ENCODE measurements at places on chromosomes 11 and 22. TPM values are rescaled to one million over a fixed set of nuclear protein-coding genes. Genes with fewer than 3 reads are reported as not detected.

GRCh38 chr11:13694115-13694514 is 25.6 kb downstream of the FAR1 start:
- no peak for DNase-seq

DNA sequence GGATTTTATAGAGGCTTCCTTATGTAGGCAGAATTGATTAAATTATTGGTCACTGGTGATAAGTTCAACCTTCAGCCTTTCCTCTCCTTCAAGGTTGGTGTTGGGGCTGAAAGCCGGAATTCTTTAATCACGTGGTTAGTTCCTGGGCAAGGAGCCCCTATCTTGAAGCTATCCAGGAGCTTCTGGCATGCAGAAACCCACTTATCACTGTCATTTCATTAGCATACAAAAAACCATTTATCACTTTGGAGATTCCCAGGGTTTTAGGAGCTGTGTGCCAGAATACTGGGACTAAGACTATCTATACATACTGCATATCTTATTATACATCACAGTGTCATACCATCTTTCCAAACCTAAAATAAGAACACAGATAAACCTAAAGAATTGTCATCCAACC is 18.5 kb upstream of the MED17 start:
- no peak for DNase-seq

GRCh38 chr11:119860561-119861094 is 131.6 kb upstream of the NECTIN1 start:
- DNase-seq: no peak

- no peak for DNase-seq
These were observed 5.3 kb downstream of the HARBI1 start for GRCh38 chr11:46611526-46612304.

- no peak for DNase-seq
These were observed 74.1 kb upstream of the B3GAT1 start for GRCh38 chr11:134486106-134486505.

- no peak for DNase-seq
These were observed 13.1 kb downstream of the RHOG start for GRCh38 chr11:3827434-3828186.

GRCh38 chr11:132347156-132348090 is 977.0 kb downstream of the NTM start:
- DNase-seq: no peak

DNA sequence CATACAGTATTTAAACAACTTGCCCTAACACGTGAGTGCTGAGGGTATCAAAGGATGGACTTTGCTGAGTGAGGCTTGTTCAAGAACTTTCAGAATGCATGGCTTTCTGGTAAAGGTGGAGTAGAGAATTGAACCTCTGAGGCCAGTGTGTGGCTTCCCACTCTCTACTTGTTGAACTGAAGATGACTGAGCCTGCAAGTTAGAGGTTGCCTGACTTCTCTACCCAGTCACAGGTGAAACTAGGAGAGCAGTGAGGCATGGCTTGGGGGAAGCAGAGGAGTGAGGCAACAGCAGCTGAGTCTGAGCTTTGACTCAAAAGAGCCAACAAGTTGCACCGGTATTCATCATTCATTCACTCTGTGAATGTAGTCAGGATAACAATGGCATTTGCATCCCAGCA is 256.4 kb upstream of the SESN3 start:
- DNase-seq: no peak

- no peak for DNase-seq
These were observed 31.2 kb downstream of the IMMP1L start for GRCh38 chr11:31478223-31478590.

DNA sequence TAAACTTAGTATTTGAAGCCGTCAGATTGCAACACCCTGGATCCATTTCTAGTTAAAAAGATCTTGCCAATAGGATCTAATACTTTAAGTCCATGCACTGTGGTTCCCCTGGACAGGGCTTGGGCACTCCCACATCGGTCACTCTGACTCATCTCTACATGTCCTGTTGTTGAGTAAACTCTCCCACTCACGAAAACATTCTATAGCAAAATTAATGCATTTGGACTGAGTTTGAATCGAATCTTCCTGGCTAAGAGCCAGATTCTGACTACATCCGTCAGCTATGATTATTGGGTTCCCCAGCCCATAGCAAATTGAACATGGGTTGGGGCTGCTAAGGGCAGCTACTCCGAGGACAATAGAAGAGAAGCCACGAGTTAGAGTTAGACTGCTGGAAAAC is 182.1 kb upstream of the SORL1-AS1 start:
- no peak for DNase-seq

DNA sequence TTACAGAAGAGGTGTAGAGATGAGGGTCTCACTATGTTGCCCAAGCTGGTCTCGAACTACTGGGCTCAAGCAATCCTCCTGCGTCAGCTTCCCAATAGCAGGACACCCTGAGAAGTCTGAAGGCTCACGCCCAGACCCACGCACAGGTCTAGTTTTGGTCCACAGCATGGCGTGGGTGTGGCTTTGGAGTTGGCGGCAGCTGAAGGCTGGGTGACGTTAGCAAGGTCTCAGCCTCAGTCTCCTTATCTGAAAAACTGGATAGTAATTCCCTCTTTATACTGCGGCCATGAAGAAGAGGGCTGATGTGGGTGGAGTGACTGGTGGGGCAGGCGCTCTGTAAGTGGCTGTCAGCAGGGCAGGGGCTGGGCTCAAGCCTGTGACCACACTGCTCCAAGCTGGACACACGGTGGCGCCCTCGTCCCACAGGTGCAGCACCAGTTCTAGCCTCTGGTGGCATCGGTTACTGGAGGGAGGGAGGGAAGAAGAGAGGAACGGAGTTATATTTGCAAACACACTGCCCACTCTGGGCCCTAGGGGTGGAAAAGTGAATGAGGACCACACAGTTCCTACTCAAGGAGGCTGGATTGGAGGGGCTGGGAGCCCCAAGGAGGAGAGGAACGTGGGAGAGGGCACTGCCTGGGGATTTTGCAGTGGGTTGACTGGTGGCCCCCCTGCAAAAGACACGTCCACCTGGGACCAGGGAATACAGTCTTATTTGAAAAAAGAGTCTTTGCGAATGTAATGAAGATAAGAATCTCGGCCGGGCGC is 19.6 kb upstream of the CARD10 start:
- DNase-seq: peak; percentile 93

DNA sequence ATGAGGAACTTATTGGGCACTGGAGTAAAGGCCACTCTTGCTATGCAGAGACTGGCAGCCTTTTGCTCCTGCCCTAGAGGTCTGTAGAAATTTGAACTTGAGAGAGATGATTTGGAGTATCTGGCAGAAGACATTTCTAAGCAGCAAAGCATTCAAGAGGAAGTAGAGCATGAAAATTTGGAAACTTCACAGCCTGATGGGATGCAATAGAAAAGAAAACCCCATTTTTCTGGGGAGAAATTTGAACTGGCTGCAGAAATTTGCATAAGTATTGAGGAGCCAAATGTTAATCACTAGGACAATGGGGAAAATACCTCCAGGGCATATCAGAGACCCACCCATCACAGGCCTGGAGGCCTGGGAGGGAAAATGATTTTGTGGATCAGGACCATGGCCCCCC is 29.9 kb upstream of the CD44 start:
- no peak for DNase-seq

- DNase-seq: peak; percentile 39
These were observed 2.4 kb downstream of the GAS2L1 start for GRCh38 chr22:29308791-29309262.

GRCh38 chr11:62922653-62923431 is 1.7 kb upstream of the CHRM1 start:
- no peak for DNase-seq

DNA sequence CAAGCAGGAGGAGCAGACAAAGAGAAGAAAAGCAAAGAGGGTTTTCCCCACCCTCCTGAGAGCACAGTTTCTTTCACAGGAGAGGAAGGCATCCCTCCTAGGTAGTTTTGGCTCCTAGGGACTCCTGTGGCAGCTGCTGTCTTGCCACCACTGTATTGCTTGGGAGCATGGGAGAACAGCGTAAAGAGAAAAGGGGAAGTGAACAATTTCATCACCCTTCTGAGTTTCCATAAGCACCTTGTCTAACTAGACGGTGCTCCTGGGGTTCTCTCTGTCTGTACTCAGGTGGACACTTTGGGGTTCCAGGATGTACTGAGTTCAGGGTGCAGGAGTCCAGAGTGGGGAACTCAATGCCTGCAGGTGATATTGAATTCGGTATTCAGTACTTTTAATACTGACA is 1430.5 kb downstream of the TBC1D22A start:
- DNase-seq: no peak

DNA sequence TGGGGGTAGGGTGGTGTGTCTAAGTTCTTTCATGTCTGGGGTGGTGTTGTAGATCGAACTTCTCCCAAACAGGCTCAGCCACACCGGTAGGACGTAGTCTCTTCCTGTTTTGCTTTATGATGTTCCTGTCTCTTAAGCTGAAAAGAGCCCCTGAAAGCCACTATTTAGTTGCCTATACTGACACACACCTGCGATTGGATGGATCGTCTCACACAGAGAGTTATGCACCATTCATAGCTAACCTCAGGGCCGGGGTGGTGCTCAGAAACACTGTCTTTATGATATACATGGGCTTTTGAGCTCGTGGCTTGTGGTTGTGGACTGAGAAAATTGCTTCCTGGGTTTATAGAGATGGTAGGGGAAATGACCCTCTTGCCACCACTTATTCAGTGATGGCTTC is 137.6 kb downstream of the TEAD1 start:
- no peak for DNase-seq

GRCh38 chr11:68282861-68283230 is 11.1 kb upstream of the C11orf24 start:
- no peak for DNase-seq

DNA sequence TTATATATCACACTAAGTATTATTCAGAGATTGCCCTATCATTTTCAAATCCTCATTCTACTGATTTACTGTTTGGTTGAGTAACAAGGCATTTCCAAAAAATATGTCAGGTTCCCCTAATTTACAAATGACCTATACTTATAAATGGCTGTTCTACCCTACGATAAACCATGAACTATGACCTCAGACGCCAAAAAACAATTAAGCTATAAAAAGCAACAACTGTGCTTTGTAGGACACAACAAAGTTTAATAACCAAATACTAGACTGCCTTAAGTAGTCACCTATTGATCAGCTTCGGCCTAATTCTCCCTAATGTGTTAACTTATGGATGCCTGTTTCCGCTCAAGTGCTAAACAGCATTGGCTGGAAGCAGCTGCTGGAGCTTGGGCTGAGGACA is 53.2 kb downstream of the PICALM start:
- no peak for DNase-seq

- peak; percentile 55 for DNase-seq
These were observed 89.2 kb downstream of the GRAMD1B start for GRCh38 chr11:123519055-123519796.

GRCh38 chr22:31162015-31162765 is 2.2 kb downstream of the RNF185 start:
- no peak for DNase-seq

DNA sequence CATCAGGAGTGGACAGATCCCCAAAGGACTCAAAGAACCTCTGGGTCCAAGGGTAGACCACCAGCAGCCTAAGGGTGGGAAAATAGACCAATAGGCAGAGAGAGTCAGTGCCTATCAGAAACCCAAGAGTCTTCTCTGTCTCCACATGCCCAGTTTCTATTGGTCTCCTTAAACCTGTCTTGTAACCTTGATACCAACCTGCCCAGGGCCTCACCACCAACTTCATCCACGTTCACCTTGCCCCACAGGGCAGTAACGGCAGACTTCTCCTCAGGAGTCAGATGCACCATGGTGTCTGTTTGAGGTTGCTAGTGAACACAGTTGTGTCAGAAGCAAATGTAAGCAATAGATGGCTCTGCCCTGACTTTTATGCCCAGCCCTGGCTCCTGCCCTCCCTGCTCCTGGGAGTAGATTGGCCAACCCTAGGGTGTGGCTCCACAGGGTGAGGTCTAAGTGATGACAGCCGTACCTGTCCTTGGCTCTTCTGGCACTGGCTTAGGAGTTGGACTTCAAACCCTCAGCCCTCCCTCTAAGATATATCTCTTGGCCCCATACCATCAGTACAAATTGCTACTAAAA is at the start of gene HBB:
Gene HBB (minus strand): TSS at position 340 of the 579 bp plus-strand sequence. CDS start 50 bp downstream, at position 290.
- DNase-seq: no peak

DNA sequence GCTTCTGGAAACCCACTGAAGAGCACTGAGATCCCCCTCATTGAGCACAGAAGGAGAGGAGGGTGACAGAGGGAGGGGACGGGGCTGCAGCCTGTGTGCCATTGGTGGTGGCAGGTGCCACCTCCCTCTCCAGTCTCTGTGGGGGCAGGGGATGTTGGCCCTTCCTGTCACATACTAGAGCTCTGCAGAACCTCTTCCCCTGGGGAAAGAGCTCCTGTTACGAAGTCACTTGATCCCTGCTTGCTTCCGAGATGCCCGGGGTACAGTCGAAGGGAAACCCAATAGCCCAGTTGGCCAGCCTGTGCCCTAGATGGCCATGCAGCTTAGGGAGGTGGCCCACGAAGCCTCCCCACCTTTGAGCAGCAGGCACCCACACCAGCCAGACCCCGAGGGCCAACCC is 29.4 kb downstream of the DAGLA start:
- DNase-seq: no peak

- DNase-seq: no peak
These were observed 15.0 kb downstream of the SYT13 start for GRCh38 chr11:45270946-45271716.

- no peak for DNase-seq
These were observed 51.7 kb upstream of the OR9Q1 start for GRCh38 chr11:57972013-57972367.

- peak; percentile 14 for DNase-seq
These were observed 7.2 kb downstream of the WT1 start for GRCh38 chr11:32427935-32428664.

- no peak for DNase-seq
These were observed 327.0 kb downstream of the ETS1 start for GRCh38 chr11:128260398-128260797.

DNA sequence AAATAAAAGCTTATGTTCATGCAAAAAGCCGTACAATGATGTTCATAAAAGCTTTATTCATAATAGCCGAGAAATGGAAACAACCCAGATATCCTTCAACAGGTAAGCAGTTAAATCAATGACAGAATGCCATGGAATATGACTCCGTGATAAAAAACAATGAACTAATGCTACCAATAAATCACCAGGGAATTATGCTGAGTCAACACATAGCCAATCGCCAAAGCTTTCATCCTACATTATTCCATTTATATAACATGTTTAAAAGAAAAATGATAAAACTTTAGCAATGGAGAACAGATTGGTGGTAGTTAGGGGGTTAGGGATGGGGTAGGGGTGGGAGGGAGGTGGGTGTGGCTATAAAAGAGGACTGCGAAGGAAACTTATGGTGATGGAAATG is 356.4 kb downstream of the TENM4 start:
- no peak for DNase-seq

Gene NDUFS3
- polyA plus RNA-seq: 150 TPM

Gene SYCE3
- 2.1 TPM for polyA plus RNA-seq

Gene RELT
- polyA plus RNA-seq: 4.3 TPM

Gene KIF18A
- 3.9 TPM for polyA plus RNA-seq

Gene GPR83
- 0.02 TPM for polyA plus RNA-seq

Gene DCHS1
- polyA plus RNA-seq: 3.0 TPM

Gene RBM7
- polyA plus RNA-seq: 22.4 TPM

Gene OR51B2
- polyA plus RNA-seq: not detected

Gene GUCY1A2
- polyA plus RNA-seq: 0.26 TPM

Gene TANGO2
- polyA plus RNA-seq: 20.7 TPM

Gene STK33
- 12.3 TPM for polyA plus RNA-seq

Gene NRGN
- polyA plus RNA-seq: 3.1 TPM

Gene RCE1
- 25.4 TPM for polyA plus RNA-seq
